ENCODE measurements at places on chromosomes 4 and X. TPM values are rescaled to one million over a fixed set of nuclear protein-coding genes. Genes with fewer than 3 reads are reported as not detected.

The CDX4 gene
- not detected for total RNA-seq

The H2BW2 gene
- not detected for total RNA-seq

- no peak for DNase-seq
Measured at GRCh38 chr4:151581570-151581969, 172.6 kb downstream of the FHIP1A start.

DNA sequence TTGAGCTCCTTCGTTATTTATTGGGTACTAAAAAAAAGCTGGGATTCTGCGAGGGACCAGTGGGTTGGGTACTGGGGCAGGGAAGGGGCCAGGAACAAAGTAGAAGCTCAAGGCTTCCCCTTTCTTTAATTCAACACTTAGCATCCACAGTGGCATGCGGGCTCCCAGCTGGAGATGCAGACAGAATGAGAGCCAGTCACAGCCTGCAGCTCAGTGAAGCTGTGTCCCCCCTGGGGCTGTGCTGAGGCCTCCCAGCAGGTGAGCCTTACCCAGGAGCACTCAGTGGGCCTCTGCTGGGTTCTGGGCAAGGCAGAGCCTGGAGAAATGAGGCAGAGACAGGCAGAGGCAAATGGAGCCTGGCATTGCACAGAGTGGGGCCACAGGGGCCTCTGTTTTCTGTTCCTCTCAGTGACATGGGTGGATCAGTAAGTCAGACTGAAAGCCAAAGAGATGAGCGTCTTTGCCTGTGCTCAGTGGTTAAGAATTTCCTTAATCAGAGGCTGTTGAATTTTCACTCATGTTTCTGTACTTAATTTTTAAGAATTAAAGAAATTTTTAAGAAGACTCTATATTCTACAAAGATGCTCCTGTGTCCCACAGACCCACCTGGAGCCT, 181.4 kb upstream of the RBPJ start:
- no peak for DNase-seq

GRCh38 chrX:13599491-13599890, 30.1 kb downstream of the EGFL6 start:
- no peak for DNase-seq

- DNase-seq, result no peak
Measured at GRCh38 chr4:1255699-1256098, 6.8 kb upstream of the CTBP1 start.

The EDNRA gene
- total RNA-seq, result 6.5 TPM

DNA sequence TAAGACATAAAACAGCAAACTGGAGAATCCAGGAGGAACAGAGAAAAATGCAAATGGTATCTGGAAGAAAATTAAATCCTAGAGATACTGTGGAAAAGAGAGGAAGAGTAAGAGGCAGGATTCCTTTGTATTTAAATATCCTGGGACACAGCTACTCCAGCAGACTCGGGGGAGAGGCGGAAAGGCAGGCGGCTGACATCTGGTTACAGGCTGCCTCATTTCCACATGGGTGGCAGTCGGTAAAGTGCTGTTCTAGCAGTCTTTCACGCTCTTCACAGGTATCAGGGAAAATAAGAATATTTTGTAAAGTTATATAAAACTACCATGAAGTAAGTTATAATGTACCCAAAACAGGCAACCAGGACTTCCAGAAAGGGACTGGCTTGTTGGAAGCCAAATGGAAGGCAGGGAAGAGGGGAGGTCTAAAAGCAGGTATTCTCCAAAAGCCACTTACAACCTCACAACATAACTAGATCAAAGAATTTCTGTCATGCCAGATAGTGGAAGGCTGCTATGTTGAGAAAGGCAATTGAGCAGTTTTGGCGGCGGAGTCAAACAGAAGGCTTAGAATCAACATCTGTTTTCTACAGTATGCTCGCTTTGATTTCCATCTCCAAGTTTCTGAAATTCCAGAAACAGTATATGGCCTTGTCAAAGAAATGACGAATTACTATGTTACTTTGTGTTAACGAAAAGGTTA, 1.3 kb upstream of the TIGD2 start:
- no peak for DNase-seq

The MANBA gene
- total RNA-seq, result 18.3 TPM

DNA sequence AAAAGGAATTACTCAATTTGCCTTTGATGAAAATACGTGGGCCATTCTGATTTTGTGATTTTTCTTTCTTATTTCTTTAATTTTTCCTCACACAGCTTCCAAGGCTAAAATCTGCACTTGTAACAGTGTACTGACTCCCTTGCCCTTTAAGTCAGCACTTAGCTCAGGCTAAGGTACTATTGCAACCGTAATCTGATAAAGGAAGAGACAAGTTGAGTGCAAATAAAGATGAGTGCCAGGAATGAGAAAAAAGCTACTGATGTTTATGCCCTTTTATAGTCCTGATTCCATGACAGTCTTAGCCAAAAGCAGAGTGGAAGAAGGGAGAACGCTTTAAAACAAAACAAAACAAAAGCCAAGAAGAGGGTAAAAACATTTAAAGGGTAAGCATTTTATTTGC, 6.0 kb downstream of the DMD start:
- peak; percentile 5 for DNase-seq

All from IMR-90 (cell line).